ENCODE measurements at places on chromosomes 5 and 9.

DNA sequence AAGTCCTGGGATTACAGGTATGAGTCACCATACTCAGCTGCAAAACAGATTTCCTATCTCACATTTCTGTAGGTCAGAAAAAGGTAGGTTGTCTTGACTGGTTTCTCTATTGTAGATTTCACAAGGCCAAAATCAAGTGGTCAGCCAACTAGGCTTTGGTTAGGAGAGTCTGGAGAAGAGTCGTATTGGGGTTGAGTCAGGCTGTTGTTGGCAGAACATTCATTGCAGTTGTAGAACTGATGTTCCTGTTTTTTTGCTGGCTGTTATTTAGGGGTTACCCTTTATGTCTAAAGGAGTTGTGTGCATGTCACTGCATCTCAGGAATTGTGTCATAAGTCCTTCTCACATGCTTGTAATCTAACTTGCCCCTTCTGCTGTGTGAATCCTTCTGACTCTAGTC is 814.2 kb upstream of the GRAMD2B start:
- no peak for DNase-seq

- DNase-seq, result peak; percentile 19
Measured at GRCh38 chr5:172722327-172722815, 48.6 kb downstream of the DUSP1 start.

DNA sequence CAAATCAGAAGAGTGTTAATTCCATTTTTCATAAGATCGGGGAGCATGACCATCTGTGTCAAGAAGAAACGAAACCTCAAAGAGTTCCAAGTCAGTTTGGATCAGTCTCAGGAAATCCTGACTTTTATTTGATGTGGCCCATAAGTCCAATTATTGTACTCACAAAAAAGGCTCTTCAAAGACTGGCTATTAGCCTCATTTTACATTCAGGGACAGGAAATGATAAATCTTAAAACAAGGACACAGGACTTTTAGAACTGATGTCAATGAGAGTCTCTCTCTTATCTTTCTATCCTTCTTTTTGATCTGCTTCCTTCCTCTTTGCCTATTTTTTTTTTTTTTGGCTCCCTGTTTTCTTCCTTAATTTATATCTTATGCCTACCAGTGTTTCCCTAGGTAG is 43.7 kb upstream of the SHOC1 start:
- no peak for DNase-seq

DNA sequence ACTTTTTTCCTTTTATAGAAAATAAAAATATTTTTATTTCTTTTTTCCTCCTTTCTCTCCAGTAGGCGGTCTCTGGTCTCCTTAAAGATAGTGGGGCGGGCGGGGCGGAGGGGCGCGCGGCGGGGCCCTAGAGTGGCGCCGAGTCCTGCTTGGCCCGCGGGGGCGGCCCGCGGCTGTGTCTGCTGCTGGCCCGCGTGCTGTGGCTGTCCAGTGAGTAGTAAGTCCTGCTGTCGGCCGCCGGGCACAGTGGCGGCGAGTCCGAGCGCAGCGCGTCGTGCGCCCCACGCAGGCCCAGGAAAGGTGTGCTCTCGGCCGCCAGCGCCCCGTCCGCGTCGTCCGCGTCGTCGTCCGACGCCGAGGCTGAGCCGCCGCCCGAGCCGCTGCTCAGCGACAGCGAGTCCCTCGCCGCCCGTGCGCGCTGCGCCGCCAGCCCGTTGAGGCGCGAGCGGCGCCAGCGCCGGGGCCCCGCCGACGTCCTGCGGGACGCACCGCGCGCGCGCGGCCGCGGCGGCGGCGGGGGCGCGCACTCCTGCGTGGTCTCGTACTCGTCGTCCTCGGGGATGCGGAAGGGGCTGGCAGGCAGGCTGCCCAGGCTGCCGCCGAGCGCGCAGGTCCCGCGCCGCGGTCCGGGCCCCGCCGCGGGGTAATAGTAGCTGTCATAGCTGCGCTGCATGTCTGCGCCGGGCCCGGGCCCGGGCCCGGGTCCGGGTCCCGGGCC is 52.3 kb downstream of the PSD2 start:
- DNase-seq, result peak; percentile 56

DNA sequence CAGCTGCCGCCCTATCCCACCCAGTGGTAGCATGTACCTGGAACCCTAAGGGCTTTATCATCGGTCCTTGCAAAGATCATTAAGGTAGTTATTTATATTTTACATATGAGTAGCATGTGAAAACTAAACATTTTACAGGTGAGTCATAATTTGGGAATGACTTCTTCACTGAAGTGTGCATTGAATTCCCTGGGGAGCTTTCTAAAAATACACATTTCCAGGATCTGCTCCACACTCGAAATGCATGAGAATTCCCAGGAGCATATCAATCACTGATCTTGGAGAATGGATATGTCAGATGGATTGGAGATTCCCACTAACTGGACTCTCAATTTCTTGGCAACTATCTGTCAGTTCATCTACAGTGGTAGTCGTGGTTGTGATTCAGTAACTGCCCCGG is 717.5 kb downstream of the IRX1 start:
- no peak for DNase-seq

- DNase-seq, result no peak
Measured at GRCh38 chr9:128638580-128638979, 18.1 kb downstream of the DYNC2I2 start.

- DNase-seq, result peak; percentile 79
Measured at GRCh38 chr5:143182901-143183820, 220.3 kb downstream of the NR3C1 start.

DNA sequence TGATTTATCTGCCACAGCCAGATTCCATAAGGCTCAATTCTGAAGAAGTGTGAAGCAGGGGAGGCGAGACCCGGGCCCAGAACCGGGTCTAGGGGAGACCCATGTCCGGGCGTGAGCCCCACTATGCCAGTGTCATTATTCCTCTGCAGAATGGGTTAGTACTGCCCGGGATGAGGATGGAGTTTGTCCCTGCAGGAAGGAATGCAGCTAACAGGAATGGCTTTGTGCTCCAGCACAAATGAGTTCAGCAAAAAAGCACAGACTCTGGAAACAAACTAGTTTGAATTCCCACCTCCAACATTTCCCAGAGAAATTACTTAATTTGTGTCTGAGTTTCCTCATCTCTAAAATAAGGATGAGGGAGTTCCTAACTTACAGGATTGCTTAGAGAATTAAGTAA is 202.9 kb downstream of the SYK start:
- no peak for DNase-seq

GRCh38 chr9:83304686-83305085 is 233.5 kb downstream of the FRMD3 start:
- DNase-seq, result no peak

- DNase-seq, result no peak
Measured at GRCh38 chr5:17839848-17840247, 205.6 kb downstream of the TAF11L14 start.

DNA sequence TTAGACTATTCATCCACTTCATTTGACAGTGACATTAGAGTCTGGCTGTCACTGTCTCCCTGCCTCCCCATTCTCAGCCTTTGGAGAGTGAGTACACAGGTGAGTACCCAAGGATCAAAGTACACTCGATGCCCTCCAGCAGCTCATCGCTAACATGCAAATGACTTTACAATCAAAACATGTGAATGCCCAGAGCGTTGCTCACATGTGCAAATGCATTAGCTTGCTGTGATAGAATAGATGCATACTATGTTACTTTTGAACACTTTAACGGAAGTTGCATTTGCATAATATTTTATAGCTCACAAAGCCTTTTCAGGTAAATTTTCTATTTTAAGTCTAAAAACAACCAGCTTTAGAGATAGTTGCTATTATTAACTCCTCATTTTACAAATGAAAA is 107.6 kb downstream of the SYK start:
- no peak for DNase-seq

All from activated CD4-positive, alpha-beta T cell treated with anti-CD3 and anti-CD28 coated beads, Interleukin-2, amount 50 U/mL, for 16 hours (primary cell).